GM23248 (cell line): ENCODE measurements at places on chromosomes 11 and 22.

GRCh38 chr11:120116966-120117365, 20.9 kb downstream of the TRIM29 start:
- no peak overlapping the region for H3K27ac ChIP-seq
- no peaks in the 10 kb centered on the region for H3K36me3 ChIP-seq

- H3K36me3 ChIP-seq, result no peaks in the 10 kb centered on the region
- DNase-seq, result peak; percentile 91
- no peaks in the 10 kb centered on the region for H3K27me3 ChIP-seq
- H3K27ac ChIP-seq, result peak overlapping the region; percentile 73
- peak overlapping the region; percentile 26; the same call in 1 of the 2 replicates for H3K4me3 ChIP-seq
- H3K4me1 ChIP-seq, result peaks cover 21% of the 10 kb centered on the region
These were observed 58.5 kb upstream of the PARVA start for GRCh38 chr11:12318791-12319438.

DNA sequence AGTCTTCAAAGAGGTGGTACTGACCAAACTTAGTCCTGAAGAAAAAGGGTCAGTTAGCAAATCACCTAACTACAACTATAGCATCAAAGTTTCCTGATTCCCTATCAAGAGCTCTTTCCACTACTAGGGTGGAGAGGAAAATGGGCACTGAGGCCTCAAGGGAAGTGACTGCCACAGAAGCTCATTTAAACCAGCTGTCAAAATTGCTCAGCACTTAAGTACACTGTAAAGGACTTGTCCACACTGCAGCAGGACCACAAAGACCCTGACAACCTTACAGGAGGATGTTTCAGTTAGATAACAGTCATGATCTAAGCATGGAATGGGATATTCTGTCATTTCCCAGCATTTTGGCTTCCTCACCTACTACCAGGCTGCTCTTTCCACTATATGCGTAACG, 33.0 kb downstream of the FAM168A start:
- no peak for DNase-seq
- H3K36me3 ChIP-seq, result no peaks in the 10 kb centered on the region
- peaks cover 6% of the 10 kb centered on the region for H3K4me1 ChIP-seq
- H3K27ac ChIP-seq, result no peak overlapping the region
- H3K4me3 ChIP-seq, result no peak overlapping the region

GRCh38 chr11:77081976-77082836, 15.4 kb downstream of the CAPN5 start:
- 0 out of 2 replicates have a peak, but pooled peaks cover 6% of the 10 kb centered on the region for H3K36me3 ChIP-seq
- DNase-seq, result no peak
- H3K27ac ChIP-seq, result peak overlapping the region; percentile 38
- H3K4me1 ChIP-seq, result peaks cover 21% of the 10 kb centered on the region

DNA sequence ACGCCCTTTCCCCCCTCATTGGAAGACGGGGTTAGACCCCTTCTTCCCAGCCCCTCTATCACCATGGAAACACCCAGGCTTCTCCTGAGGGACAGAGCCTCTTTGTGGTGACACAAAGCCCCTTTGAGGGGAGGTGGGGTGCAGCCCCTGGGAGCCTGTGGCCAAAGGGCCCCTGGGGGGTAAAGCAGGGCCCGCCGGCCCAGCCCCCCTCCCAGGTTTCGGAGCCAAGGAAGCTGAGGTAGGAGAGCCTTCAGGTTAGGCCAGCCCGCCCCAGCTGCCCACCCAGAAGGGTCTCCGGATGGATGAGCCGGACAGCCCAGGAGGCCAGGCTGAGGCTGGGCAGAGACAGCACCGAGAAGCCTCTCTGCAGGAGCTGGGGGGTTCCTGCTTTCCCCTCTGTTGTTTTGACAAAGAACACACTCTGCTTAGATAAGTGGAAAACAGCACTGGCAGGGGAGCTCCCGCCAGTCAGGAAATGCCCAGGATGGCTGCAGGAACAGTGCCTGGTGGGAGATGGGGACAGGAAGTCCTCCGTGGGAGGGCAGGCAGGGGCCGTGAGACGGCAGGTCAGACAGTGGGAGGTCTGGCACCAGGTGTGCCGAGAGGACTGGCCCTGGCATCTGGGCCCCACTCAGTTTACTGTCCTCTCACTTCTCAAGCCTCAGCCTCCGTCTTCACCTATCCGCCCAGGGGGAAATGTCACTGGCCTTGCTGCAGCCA, 18.2 kb downstream of the ARVCF start:
- H3K27ac ChIP-seq, result no peak overlapping the region
- H3K36me3 ChIP-seq, result no peaks in the 10 kb centered on the region
- H3K4me1 ChIP-seq, result no peaks in the 10 kb centered on the region
- H3K27me3 ChIP-seq, result no peaks in the 10 kb centered on the region

DNA sequence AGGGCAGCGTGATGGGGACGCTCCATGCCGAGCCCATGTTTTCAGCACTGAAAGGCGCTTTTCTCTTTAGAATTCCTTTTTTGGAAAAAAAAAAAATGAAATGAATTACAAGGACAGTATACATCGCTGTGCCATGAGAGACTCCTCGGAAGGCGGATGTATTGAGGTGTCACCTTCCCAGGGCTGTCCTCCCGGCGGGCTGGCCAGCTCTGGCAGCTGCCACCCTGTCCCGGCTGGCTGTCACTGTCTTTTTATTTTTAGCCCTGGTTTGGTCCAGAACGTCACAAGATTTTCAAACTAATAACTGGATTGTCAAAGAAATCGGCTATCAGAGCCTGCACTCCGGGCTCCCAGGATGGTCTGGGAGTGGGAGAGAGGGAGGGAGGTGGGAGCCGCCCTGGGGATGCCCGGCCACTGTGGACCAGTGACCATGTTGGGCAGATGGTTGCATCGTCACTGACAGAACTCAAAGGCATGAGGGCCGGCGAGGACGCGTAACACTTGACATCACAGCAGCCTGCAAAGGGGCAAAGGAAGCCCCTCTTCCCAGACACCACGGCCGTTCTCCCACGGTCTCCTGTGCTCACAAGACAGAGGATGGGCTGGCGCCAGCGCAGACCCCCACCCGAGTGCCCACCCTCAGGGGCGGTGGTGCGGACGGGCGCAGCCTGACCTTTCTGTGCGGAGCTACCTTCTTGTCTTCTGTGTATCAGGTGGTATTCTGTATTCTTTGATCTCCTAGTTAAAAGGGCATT, 392.9 kb downstream of the TBC1D22A start:
- H3K27me3 ChIP-seq, result no peaks in the 10 kb centered on the region
- H3K36me3 ChIP-seq, result no peaks in the 10 kb centered on the region
- no peak for DNase-seq
- H3K4me3 ChIP-seq, result peak overlapping the region; percentile 66
- H3K4me1 ChIP-seq, result peaks cover 10% of the 10 kb centered on the region
